Omental fat pad (tissue), 4 donors: ENCODE measurements at places on chromosomes 1 and 21. TPM values are rescaled to one million over a fixed set of nuclear protein-coding genes. Genes with fewer than 3 reads are reported as not detected.

- no peak for DNase-seq
Observed at GRCh38 chr21:18244671-18245463, at the start of gene CHODL. CHODL (plus strand) TSS chr21:18244833; CDS start chr21:18245224, 391 bp downstream.

- DNase-seq = no peak
Observed at GRCh38 chr21:16708101-16708835, 804.6 kb upstream of the CXADR start.

DNA sequence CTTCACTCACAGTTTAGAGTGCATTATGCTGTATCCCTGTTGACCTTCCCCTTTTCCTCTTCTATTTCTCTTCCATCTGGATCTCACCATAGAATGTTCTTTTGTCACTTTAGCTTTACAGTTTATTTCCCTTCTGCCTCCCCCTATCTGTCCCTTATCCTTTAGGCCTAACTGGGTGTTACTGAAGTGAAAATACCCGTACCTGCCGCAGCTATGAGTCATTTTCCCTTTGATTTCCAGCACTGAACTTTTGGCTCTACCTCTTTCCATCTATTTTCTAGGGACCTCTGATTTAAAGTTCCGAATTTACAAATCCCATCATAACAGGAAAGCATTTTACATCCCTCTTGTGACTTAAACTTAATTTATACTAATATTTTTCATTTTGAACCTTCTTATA, 19.7 kb downstream of the ITSN1 start:
- DNase-seq = no peak

DNA sequence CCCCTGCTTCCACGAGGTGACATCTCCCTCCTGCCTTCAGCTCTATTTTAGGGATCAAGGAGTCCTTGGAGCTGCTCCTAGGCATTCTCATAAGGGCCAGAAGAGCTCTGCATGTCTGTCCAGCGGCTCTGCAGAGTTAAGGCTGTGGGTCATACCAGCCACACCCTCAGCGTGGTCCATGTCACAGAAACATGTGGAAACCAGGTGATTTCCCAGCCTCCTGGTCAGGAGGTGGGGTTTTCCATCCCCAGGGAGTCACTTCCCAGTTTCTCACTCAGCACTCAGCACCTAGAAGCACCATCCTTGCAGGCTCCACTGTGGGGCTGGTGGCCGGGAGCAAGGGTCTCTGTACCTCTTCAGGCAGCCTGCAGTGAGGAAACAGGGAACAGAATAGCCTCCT, 1.4 kb upstream of the TNFRSF1B start:
- DNase-seq = no peak

DNA sequence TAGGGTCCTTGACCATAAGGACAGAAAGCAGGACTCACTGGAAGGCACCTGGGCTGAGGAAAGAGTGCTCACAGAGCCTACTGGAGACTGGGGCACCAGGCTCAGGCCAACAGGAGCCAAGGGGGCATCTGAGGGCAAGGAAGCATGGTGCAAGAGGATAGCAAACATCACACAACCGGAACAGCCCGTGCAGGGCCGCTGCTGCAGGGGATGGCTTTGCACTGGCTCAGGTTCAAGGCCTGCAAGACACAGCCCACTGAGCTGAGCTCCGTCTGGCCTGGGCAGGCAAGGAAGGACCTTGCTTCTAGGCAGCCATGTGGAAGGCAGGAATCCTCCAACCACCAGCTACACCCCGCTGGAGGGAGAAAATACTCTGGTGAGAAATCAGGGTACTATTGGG, 59.8 kb upstream of the KIF26B start:
- DNase-seq = no peak

The FYB2 gene
- total RNA-seq = not detected

The PADI1 gene
- total RNA-seq = not detected

The OR2AK2 gene
- total RNA-seq = not detected

The TP73 gene
- not detected for total RNA-seq

GRCh38 chr1:181089676-181090544, 1.4 kb downstream of the IER5 start:
- DNase-seq = no peak

- DNase-seq = no peak
Observed at GRCh38 chr1:31423418-31423947, 10.5 kb downstream of the SERINC2 start.

The ADGRB2 gene
- 4.4 TPM for total RNA-seq

The ALX3 gene
- total RNA-seq = not detected

DNA sequence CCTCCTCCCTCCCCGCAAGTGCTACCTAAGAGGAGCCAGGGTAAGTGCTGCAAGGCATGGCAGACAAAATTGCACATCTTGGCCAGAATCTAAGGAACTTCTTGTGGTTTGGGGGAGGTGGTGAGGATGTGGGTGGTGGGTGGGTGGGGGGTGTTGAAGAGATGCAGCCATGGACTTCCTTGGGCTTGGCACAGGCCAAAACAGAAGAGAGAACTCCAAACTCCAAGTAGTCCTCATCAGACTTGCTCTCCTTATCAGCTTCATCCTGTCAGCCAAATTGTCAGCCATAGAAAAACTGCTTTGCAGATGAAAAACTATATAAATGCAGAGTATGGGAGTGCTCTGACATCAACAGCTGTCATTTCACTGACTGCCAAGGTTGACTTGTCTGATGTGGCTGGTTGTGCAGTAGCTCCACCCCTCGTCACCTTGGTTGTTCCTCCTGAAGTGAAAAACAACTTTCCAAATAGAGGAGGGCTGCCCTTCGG, 7.1 kb downstream of the AMIGO1 start:
- no peak for DNase-seq

GRCh38 chr1:190608282-190608681, 130.6 kb upstream of the BRINP3 start:
- no peak for DNase-seq

GRCh38 chr1:217897100-217897499, 266.0 kb downstream of the SPATA17 start:
- DNase-seq = no peak

The HSPB7 gene
- 144 TPM for total RNA-seq

DNA sequence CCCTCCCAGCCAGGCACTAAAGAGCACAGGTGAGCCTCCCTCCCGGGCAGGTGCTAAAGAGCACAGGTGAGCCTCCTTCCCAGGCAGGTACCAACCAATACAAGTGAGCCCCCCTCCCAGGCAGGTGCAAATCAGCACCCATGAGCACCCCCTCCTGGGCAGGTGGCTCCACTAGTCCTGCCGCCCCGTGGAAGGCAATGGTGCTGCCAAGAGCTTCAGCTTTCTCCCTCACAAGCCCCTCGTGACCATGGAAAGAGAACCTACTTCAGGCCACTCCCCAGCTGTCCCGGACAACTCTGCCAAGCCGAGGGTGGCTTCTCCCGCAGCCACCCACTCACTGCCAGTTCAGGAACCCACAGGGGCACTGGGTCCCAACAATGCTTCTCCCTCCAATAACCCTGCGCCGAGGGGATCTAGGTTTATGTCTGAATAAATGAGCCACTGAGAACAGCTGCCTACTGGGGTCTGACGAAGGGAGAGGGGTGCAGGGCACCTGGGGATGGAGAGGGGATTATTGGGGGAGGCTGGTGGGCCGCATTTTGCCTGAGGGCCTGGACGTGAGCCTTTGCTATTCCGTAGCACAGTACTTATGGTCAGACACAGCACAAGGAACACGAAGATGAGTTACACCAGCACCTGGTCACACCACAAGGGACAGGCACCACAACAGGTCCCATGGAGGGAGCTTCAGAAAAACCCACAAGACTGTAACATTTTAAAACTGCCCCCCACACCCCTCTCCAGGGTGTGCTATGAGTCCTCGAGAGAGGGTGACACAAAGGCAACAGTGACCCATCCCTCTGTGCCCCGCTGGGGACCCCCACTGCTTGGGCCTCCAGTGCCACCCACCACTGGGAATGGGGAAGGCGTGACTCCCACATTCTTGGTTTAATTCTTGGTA, 46.3 kb downstream of the PRDM15 start:
- no peak for DNase-seq

DNA sequence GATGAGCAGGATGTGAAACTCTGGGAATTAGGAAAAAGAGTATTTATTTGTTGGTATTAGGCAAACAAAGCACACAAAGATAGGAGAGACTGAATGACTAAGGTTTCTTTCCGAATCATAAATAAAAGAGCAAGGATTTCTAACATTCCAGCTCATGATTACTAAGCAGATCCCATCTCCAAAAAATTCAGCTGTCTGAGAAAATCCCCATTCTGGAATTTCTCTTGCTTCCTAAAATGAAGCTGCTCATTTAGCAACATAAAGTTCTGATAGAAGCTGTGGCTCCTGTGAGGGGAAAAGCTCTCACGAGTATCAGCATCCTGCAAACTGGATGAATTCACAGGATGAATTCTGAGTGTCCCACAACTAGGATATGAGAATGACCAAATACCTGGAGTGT, 6.7 kb upstream of the SH2D5 start:
- no peak for DNase-seq

The WDR64 gene
- total RNA-seq = not detected

DNA sequence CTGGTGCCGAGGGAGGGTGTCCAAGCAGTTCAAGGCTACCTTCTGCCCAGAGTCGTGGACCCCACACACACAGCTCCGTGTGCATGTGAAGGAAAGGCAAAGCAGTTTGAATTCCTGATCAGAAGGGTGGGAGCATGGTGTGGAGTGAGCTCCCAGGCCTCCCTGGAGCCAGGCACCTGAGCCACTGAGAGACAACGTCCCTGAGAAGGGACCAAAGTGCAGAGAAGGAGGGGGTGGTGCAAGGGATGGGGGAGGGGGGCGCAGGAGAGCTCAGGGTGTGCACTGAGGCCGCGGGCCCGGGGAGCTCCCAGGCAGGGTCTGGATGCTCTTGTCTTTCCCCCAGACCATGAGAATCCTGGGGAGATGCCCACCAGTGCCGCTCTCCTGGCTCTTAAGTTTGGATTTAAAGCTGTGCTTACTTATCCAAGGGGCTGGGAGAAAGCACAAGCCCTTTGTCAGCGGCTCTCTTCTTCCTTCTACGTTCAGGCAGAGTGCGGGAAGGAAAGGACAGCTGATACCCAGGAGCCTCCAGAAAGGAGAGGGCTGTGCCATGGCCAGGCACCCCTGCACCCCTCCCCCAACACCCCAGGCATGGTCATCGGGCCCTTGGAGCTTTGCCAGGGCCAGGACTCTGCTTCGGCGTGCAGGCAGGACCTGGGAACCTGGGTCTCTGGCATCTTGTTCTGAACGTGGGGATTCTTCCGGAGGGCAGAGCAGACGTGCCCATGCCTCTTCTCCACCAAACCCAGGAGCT, 24.1 kb downstream of the ACTA1 start:
- no peak for DNase-seq

The HTR6 gene
- total RNA-seq = not detected

The CD84 gene
- 16.2 TPM for total RNA-seq

GRCh38 chr1:156859523-156860112, 701 bp upstream of the INSRR start:
- DNase-seq = no peak

The CHIA gene
- total RNA-seq = 3.5 TPM

DNA sequence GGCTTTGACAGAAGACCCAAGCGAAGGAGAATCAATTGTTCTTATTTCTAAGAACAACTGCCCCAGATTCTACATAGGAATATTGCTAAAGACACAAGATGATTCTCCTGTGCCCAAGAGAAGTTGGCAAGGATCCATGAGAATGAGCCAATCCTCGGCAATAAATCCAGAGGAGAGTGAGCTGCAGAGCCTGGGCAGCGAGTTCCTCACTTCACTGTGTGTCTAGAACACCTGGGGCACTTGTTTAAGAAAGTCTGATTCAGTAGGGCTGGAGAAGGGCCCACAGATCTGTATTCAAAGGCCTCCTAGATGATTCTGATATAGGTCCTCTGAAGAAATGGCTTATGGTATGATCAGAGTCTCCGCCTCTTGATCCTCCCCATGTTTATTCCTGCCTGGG, 31.8 kb downstream of the GADD45A start:
- DNase-seq = no peak

The CYP4Z1 gene
- 14.0 TPM for total RNA-seq

- DNase-seq = no peak
Observed at GRCh38 chr1:199083680-199084079, 444.8 kb downstream of the PTPRC start.

- DNase-seq = no peak
Observed at GRCh38 chr1:213680677-213681325, 307.0 kb upstream of the PROX1 start.

The CD1B gene
- not detected for total RNA-seq

GRCh38 chr1:224044420-224044819, 69.5 kb upstream of the FBXO28 start:
- no peak for DNase-seq
